ENCODE measurements at places on chromosomes 1 and 21. TPM values are rescaled to one million over a fixed set of nuclear protein-coding genes. Genes with fewer than 3 reads are reported as not detected.

S100A2 gene
- not detected for polyA plus RNA-seq

HSPB7 gene
- polyA plus RNA-seq, result not detected

GRCh38 chr1:114696810-114697209, 1.5 kb upstream of the AMPD1 start:
- H3K4me3 ChIP-seq, result no peak overlapping the region
- DNase-seq, result no peak
- no peaks in the 10 kb centered on the region for H3K36me3 ChIP-seq
- no peaks in the 10 kb centered on the region for H3K27me3 ChIP-seq

DNA sequence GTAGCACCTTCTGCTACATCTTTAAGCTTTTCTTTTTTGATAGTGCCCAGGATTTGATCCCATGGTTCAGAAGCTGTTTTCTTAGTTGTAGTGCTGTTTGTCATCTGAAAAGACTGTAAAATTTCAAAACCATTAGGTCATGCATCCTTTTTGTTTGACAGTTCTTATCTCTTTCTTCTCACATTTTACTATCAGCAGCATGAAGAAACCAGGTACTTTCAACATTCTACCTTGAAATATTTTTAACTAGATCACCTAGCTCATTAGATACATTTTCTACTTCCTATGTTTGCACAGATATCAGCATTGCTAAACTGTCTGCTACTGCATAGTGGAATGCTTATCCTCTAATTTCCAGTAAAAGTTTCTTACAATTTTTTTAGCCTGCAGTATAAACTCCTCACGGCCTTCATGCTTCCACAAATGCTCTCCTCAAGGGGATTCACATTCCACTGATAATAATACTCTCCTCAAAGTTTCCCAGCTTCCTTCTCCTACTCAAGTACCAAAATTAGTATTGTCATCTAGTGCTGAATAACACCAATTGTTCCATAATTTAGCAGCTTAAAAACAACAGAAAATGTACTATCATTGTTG, 243.9 kb upstream of the ZRANB2 start:
- DNase-seq, result no peak
- no peaks in the 10 kb centered on the region for H3K4me1 ChIP-seq
- H3K36me3 ChIP-seq, result no peaks in the 10 kb centered on the region

- no peak overlapping the region for H3K4me3 ChIP-seq
- DNase-seq, result peak; percentile 9
- H3K4me1 ChIP-seq, result no peaks in the 10 kb centered on the region
Observed at GRCh38 chr21:35697321-35697808, 363.0 kb downstream of the SETD4 start.

DNA sequence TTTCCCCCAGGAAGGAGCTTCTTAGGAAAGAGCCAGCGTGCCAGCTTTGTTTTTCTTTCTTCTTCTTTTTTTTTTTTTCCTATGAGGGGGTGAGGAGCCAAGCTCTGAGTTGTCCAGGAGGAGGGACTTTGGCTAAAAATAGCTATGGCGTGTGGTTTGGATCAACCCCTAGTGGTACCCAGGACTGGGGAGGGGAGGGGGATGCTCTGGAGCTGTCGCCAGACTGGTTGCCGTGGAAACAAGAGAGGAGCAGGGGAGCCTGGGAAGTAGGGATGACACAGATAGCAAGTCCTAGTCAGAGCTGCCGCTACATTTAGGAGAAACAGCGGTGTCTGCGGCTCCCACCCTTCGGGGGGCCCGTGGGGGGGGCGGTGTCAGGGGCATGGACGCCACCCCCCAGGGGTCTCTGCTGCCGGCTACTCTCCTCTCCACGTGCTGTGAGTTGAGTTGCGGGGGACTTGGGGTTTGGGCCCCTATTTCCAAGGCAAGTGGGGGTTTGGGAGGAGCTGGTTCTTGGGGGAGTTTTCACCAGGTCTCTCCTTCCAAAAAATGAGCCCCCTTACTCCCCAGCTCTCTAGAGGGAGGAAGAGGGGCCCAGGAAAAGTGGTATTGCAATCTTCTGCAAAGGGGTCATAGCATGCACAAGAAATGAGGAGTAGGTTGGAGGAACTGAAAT, at the start of gene KCNJ9:
Gene KCNJ9, plus strand, starts transcription at position 278 of the 676 bp plus-strand sequence. CDS start 2,493 bp downstream, outside the sequence.
- no peak within 1 kb of the TSS for H3K4me3 ChIP-seq
- H3K4me1 ChIP-seq, result no peaks in the 10 kb centered on the region
- H3K27me3 ChIP-seq, result peaks cover 17% of the 10 kb centered on the region
- no peaks in the 10 kb centered on the region for H3K36me3 ChIP-seq
- no peak for DNase-seq

SNAP47 gene
- polyA plus RNA-seq, result 46.9 TPM

GRCh38 chr1:233114860-233115259, 164.4 kb downstream of the NTPCR start:
- no peaks in the 10 kb centered on the region for H3K27me3 ChIP-seq
- no peaks in the 10 kb centered on the region for H3K4me1 ChIP-seq
- no peaks in the 10 kb centered on the region for H3K36me3 ChIP-seq
- H3K27ac ChIP-seq, result no peak overlapping the region
- no peak overlapping the region for H3K4me3 ChIP-seq

GRCh38 chr1:45979074-45979777, 153.2 kb downstream of the PIK3R3 start:
- DNase-seq, result no peak
- no peaks in the 10 kb centered on the region for H3K27me3 ChIP-seq
- H3K36me3 ChIP-seq, result no peaks in the 10 kb centered on the region
- no peaks in the 10 kb centered on the region for H3K4me1 ChIP-seq
- no peak overlapping the region for H3K4me3 ChIP-seq
- no peak overlapping the region for H3K27ac ChIP-seq

DNA sequence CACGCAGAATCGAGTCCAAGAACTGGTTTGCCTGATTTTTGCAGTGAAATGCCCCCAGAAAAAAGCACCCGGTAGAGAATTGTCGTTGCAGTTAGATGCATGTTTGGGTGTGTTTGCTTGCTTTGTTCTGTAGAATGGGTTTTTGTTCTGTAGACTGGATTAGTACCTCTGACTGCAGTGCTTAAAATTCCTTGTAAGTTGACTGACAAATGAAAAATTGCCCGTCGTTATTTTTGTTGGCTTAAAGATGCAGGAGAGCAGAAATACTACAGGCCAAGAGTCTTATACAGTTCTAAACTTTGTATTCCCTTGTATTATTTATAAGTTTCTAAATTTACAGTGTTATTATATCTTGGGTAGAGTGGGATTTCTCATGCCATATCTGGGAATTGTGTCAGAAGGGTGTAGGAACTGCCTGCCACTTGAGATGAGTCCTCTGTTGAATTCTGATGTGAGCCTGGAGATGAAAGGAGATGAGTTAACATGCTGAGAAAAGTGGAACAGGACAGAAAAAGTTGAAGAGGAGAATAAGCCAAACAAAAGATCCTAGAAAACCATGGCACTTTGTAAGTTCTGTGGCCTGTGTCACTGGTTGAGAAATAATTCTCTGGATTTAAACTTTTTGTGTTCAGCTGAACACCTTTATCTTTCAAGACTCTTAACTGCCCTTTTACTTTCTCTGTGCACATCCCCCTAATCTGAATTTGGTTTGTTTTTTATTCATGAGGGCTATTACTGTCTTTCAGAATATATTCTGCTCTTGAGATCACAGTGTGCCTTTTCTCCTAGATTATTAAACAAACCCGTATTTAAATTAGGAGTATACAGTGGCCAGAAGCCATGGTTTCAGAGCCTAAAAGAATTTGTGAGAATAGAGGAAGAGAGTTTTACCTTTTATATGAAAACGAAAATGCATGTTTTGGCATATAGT, 1.4 kb downstream of the DESI2 start:
- peak overlapping the region; percentile 75 for H3K4me3 ChIP-seq
- H3K4me1 ChIP-seq, result peaks cover 24% of the 10 kb centered on the region
- H3K27ac ChIP-seq, result peak overlapping the region; percentile 87
- no peaks in the 10 kb centered on the region for H3K27me3 ChIP-seq
- H3K36me3 ChIP-seq, result no peaks in the 10 kb centered on the region
- no peak for DNase-seq

IPP gene
- 14.5 TPM for polyA plus RNA-seq

- no peak overlapping the region for H3K4me3 ChIP-seq
- no peaks in the 10 kb centered on the region for H3K27me3 ChIP-seq
- no peaks in the 10 kb centered on the region for H3K36me3 ChIP-seq
- no peak overlapping the region for H3K27ac ChIP-seq
- DNase-seq, result no peak
Observed at GRCh38 chr1:245085508-245086095, 69.2 kb upstream of the KIF26B start.

ADORA3 gene
- not detected for polyA plus RNA-seq

DNA sequence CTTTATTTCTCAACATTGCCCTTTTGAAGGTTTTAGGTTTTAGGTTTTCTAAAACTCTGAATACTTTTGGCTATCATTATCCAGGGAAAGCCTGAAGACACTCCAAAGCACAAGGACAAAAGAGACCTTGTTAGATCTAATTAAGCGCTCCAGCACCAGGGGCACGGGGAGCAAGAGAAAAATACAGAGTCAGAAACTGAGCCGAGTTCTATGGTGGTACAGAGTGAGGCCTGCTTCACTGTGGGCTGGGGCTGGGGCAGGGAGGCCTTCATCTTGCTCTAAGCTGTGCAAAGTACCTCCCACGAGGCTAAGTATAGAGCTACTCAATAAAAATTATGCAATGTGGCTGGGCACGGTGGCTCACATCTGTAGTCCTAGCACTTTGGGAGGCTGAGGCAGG, 19.7 kb upstream of the RAB4A start:
- H3K4me3 ChIP-seq, result no peak overlapping the region
- H3K27me3 ChIP-seq, result no peaks in the 10 kb centered on the region
- peaks cover 59% of the 10 kb centered on the region for H3K4me1 ChIP-seq
- no peak overlapping the region for H3K27ac ChIP-seq

DNA sequence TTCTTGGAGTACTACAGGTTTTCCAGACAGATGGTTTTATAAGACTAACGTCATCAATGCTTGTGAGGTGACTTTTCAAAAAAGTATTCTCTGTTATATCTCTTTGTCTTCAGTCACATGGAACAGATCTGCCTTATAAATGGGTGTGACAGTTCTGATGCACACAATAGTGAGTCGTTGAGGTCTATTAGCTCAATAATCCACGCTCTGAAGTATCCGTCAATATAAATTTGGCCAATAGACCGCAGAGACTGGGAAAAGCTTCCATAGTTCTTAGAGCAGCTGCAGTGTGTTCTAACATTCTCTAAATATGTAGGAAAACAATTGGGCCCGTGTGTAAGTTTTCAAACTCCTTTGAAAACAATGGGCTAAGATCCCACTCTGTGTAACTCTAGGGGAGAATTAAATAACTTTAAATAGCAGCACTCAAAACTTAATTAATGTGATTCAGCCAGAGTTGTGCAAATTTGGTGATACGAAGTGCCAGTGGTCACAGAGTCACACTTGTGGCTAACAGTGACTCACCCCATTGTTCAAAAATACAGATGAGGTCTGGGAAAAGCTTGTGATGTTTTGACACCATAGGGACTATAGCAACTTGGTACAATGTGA, 316.0 kb downstream of the LMO4 start:
- no peaks in the 10 kb centered on the region for H3K36me3 ChIP-seq
- no peaks in the 10 kb centered on the region for H3K4me1 ChIP-seq
- H3K27me3 ChIP-seq, result no peaks in the 10 kb centered on the region
- H3K27ac ChIP-seq, result no peak overlapping the region
- DNase-seq, result no peak

DNA sequence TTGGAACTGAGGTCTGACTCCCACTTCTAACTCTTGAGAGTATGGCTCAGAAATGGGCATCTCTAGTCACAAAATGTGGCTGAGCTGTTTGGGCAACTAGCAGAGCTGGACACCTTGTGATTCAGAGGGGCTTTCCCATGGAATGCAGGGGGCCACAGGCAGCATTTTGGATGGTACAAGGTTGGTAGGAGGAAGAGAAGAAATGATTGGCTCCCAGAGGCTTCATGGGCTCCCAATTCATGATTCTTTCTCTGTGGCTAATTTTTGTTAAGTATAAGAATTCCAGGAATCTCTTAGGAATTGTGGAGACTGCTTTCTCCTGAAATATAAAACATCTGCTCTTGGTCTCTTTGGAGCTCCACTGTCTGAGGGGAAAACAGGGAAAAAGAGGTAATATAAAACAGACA, 49.7 kb downstream of the PBX1 start:
- H3K4me1 ChIP-seq, result no peaks in the 10 kb centered on the region
- H3K27me3 ChIP-seq, result no peaks in the 10 kb centered on the region
- DNase-seq, result no peak
- no peak overlapping the region for H3K4me3 ChIP-seq
- no peaks in the 10 kb centered on the region for H3K36me3 ChIP-seq
- no peak overlapping the region for H3K27ac ChIP-seq

TFAP2E gene
- polyA plus RNA-seq, result 0.13 TPM

DNA sequence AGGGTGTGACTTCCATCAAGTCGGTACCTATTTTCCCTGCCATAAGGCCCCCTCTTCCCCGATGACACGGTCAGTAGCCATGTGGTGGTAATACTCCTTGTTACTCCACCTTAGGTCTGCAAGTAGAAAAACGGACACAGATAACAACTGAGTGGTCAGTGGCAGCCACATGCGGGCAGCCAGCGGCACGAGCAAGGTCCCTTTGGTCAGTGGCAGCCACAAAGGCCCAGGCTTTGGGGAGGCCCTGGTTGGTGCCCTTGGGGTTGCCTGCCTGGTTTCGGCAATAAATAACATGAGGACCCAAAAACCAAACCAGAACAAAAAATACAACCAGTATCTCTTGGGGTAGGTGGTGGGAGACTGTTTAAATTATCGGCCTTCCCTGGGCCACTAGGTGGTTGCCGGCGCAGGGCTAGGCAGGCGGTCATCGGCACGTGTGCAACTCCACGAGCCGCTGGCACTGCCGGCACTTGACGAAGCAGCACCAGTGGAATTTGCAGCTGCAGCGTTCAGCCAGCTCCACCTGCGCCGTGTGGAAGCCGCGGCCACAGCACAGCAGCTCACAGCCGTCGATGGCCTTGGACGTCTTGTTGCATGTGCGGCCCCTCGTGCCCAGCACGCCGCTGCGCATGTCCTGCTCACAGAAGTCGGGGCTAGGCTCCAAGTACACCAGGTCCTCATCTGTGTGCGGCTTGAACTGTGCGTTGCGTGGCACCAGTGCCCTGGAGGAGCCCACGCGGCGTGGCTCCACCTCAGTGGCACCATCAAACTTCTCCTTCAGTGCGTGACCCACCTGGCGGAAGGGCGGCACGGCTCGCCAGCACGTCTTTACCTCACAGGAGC, 23.1 kb downstream of the WNT4 start:
- no peak overlapping the region for H3K4me3 ChIP-seq
- no peak for DNase-seq
- no peaks in the 10 kb centered on the region for H3K4me1 ChIP-seq
- H3K27ac ChIP-seq, result no peak overlapping the region

CFHR1 gene
- not detected for polyA plus RNA-seq

DNA sequence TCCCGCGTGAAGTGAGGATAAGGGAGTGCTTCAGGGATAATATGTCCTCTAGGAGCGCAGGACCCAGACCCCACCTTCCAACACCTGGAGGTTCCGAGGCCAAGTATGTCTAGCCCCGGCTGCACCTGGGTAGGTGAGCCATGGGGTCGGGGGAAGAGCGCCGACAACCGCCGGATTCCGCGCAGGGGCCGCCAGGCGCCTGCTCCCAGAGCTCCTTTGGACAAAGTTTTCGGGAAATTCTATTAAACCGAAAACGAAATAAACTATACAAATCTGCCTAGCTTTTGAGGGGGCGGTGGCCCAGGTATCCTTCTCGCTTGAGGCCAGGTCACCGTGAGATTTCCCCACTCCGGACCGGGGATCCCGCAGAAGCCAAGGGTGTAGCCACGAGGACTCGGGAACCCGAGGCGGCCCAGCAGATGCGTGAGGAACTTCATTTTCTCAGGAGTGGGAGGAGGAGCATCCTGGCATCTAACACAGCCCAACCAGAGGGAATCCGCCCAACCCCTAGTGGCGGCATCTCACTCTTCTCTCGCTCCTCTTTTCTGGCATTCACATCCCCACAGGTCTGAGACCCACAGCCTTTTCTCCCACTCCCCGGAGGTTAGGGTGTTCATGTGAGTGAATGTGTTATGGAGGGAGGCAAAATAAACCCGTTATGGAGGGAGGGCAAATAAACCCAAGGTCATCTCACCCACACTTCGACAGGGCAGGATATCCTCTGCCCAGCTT, 2.3 kb upstream of the DMRTA2 start:
- H3K27ac ChIP-seq, result no peak overlapping the region
- no peak overlapping the region for H3K4me3 ChIP-seq
- H3K36me3 ChIP-seq, result no peaks in the 10 kb centered on the region
- H3K4me1 ChIP-seq, result no peaks in the 10 kb centered on the region

GPR89B gene
- polyA plus RNA-seq, result 13.3 TPM

All from naive thymus-derived CD4-positive, alpha-beta T cell (primary cell).